ENCODE measurements at places on chromosomes 1 and 21.

- no peak for DNase-seq
These were observed 65.1 kb downstream of the GADD45A start for GRCh38 chr1:67749844-67750690.

DNA sequence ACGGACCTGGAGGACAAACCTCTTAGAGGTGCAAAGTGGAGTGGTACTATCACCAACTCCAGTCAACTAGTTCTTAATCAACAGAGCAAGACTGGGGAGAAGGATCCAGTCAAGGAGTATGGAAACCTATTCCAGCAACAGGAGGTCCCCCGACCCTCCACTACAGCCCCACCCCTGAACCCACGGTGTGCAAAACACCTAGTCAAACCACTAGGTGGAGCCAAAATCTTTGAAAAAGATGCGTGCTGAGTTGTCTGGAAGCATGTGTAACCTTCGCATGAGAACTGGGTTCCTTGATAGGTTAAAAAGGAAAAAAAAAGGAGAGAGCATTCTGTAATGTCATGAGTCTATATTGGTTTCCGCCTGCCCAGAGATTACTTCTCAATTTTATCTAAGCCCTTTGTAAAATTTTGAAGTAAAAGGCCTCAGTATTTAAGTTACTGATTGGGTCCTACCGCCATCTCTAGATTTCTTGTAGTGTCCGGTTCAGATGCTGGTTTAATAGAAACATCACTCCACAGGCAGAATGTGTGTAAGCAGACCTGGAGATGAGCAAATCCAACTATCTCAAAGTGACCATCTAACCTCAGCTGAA, 81.9 kb upstream of the HAO2 start:
- DNase-seq, result no peak

- no peak for DNase-seq
These were observed 4.2 kb downstream of the GJA4 start for GRCh38 chr1:34796990-34797389.

DNA sequence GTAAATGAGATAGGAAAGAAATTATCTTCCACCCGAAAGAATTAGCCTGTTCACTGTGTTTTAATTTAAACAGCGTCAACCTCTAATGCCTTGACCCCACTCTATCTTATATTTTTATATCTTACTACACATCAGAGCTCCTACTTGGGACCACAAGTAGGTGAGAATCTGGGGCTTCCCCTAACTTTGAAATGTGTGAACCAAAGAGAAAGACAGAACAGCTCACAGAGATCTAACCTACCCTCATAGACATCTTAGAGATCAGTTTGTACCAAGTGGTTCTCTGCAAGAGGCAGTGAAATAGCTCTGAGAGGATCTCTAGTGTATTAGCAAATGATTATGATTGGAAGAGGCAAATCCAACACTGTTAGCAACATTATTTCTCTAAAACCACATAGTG, 31.0 kb upstream of the IFI16 start:
- no peak for DNase-seq

GRCh38 chr21:23111070-23111600, 2112.9 kb downstream of the NCAM2 start:
- no peak for DNase-seq

- DNase-seq, result no peak
These were observed 24.6 kb downstream of the UBE4B start for GRCh38 chr1:10057343-10057742.
